ENCODE measurements at places on chromosomes 7 and 10. TPM values are rescaled to one million over a fixed set of nuclear protein-coding genes. Genes with fewer than 3 reads are reported as not detected.

The PNLIPRP2 gene
- not detected for total RNA-seq

The NEBL gene
- 1.2 TPM for total RNA-seq

The NCF1 gene
- total RNA-seq = under 0.01 TPM

The FAM13C gene
- total RNA-seq = 3.3 TPM

The KLF14 gene
- total RNA-seq = not detected

The VWDE gene
- total RNA-seq = under 0.01 TPM

The HOXA9 gene
- 4.7 TPM for total RNA-seq

The TAS2R3 gene
- 0.89 TPM for total RNA-seq

The ZKSCAN5 gene
- 8.0 TPM for total RNA-seq

The VIPR2 gene
- not detected for total RNA-seq

The MLXIPL gene
- total RNA-seq = not detected

The PAX4 gene
- total RNA-seq = not detected

The CLDN3 gene
- 0.26 TPM for total RNA-seq

The CRYGN gene
- total RNA-seq = not detected

The FBXW4 gene
- 17.2 TPM for total RNA-seq

The GBX1 gene
- total RNA-seq = not detected

The SEMA3E gene
- total RNA-seq = 0.26 TPM

The HMX3 gene
- not detected for total RNA-seq

The GIMAP7 gene
- total RNA-seq = 108 TPM

The ASB4 gene
- not detected for total RNA-seq

The PSD gene
- total RNA-seq = 0.26 TPM

The TRPV6 gene
- total RNA-seq = not detected

The TMEM178B gene
- total RNA-seq = under 0.01 TPM

The AKR1C8 gene
- not detected for total RNA-seq

The KCNH2 gene
- 0.13 TPM for total RNA-seq

The MYH16 gene
- 0.13 TPM for total RNA-seq

The NUPR2 gene
- not detected for total RNA-seq

The H2BK1 gene
- total RNA-seq = not detected

The ZNF425 gene
- 2.5 TPM for total RNA-seq

The MCM10 gene
- 9.6 TPM for total RNA-seq

The NUTM2E gene
- not detected for total RNA-seq

The PROSER2 gene
- 5.1 TPM for total RNA-seq

The AGMO gene
- 0.51 TPM for total RNA-seq

The EN2 gene
- total RNA-seq = under 0.01 TPM

The TRIM50 gene
- total RNA-seq = not detected

The OR2A42 gene
- total RNA-seq = not detected

The TUBAL3 gene
- total RNA-seq = not detected

The SHH gene
- 0.13 TPM for total RNA-seq

The WNT16 gene
- not detected for total RNA-seq

The IGFBP1 gene
- not detected for total RNA-seq

The DYNC1I1 gene
- 14.0 TPM for total RNA-seq

The PRKG1 gene
- total RNA-seq = 0.64 TPM

The TRIM73 gene
- total RNA-seq = 0.90 TPM

The RSPH10B2 gene
- total RNA-seq = 0.39 TPM

The CRPPA gene
- 1.2 TPM for total RNA-seq

The CAMK2B gene
- total RNA-seq = 0.13 TPM

The FGFR2 gene
- 0.13 TPM for total RNA-seq

The PRKCQ gene
- 0.39 TPM for total RNA-seq

The LRMDA gene
- 10.4 TPM for total RNA-seq

The SLC16A9 gene
- 0.26 TPM for total RNA-seq

The EFCAB10 gene
- total RNA-seq = not detected

The FAM221A gene
- 4.3 TPM for total RNA-seq

The PODXL gene
- total RNA-seq = 210 TPM

The LBX1 gene
- total RNA-seq = not detected

The PKD2L1 gene
- not detected for total RNA-seq

Data from dermis microvascular lymphatic vessel endothelial cell (primary cell).